Body of pancreas (tissue), 4 donors: ENCODE measurements at places on chromosomes 2 and 18.

- no peak for DNase-seq
Measured at GRCh38 chr2:46847726-46848412, 67.7 kb downstream of the MCFD2 start.

DNA sequence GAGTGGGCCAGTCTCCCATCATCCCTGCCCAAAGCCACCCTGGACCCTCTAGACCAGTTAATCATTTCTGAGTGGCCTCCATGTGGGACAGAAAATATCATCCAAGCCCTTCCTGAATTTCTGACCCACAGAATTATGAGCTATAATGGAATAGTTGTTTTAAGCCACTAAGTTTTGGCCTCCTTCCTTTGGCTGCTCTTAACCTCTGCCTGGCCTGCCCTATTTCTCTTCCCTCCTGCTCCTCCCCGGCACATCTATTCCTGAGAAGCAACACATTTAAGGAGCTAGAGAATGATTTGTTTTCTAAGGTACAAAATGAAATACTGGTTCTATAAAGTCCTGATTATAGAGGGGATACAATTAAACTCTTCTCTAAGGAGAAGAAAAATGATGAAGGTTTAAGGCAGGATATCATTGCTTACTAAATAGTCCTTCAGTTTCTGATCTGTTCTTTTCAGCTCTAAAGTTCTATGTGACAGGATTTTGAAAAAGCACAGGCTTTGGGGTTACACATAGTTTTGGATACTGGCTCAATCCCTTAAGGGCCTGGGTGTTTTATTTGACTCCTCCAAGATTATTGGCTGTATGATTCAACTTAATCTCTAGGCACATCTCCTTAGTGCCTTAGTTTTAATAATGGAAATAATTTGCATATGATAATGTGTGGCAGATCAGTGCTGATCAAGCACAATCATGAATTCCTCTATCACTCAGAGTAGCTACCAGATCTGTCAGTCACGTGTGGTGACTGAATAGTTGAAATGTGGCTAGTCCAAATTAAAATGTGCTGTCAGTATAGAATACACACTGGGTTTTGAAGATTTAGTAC is 240.3 kb downstream of the VAPA start:
- DNase-seq: no peak

DNA sequence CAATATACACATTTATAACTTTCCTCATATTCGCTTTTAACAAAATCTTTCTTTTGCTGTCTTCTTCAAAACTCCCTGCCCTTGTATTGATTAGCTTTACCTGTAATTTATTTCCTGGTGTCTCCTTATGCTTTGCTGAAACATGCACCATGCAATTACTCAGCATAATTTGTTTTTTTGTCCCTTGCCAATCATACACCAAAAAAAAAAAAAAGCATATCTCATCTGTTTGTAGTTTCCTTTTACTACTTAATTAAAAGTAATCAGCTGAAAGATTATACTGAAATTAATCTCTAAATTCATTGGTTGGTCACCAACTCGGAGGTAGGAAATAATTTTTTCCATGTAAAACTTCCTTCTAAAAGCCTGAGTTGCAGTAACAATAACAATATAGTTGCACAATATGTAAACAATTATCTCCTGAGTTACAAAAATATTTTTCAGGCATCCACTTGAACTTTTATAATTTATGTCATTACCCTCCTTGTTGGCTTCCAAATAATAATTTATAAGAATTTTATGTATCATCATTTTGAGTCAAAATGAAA is 53.0 kb upstream of the ROCK1 start:
- DNase-seq: no peak

DNA sequence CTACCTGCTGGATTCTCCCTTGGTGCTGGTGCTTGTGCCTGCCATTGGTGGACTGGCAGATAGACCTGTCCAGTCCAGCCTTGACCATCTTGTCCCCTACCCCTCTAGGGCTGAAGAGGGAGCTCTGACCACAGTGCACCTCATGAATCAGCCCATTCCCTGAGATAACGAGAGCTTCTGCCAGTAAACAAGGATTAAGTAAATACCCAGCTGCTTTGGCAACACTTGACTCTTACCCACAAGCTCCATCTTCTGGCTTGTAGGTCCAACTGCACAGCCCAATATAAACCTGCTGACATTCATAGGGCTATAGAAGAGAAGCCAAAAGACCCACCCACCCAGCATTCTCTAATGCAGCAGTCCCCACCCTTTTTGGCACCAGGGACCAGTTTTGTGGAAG is 186.4 kb downstream of the PIK3C3 start:
- DNase-seq: no peak

DNA sequence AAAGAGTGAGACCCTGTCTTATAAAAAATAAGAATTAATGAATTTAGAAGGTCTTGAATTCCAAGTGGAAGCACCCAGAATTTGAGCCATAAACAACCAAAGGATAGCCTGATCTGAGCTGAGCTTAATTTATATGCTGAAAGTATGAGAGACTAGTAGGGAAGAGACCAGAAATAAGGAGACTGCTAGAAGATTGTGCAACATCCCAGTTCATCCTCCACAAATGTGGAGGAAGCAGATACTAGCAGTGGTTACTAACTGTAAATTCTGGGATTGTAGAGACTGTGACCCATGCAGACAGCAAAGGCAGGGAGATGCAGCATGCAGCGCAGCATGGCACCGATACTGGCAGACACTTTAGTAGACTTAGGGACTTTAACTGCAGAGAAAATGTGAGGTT is 1.5 kb upstream of the SULT1C2 start:
- no peak for DNase-seq

DNA sequence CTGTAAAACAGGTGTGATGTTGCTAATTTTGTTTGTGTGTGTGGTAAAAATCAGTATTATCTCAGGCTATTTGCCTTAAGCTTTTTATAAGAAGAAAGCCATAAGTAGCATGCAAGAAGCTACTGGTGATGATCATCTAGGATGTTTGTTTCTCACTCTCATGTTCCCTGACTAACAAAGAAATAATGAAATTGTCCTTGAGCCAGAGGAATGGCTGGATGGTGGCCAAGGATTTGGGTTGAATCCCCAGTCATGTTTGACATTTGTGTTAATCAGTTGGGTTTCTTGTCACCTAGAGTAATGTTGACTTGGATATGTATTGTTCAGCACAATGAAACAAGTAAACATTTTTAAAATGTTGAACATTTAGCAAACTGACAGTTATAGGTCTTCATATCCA is 496.8 kb upstream of the ZEB2 start:
- no peak for DNase-seq

DNA sequence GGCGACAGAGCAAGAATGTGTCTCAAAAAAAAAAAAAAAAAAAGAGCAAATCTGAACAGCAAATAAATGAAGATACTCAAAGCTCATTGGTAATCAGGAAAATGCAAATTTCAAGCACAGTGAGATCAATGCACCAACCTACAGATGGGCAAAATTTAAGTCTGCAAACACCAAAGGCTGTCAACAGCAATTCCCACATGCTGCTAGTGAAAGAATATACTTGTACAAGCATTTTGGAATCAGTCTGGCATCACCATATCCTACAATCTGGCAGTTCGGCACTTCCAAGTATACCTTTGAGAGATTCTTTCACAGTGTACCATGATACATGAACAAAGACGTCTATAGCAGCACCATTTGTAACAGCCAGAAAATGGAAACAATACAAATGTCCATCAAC is 4.1 kb downstream of the HDHD2 start:
- DNase-seq: no peak

GRCh38 chr2:44479127-44479887 is 117.6 kb downstream of the CAMKMT start:
- peak; percentile 35 for DNase-seq

DNA sequence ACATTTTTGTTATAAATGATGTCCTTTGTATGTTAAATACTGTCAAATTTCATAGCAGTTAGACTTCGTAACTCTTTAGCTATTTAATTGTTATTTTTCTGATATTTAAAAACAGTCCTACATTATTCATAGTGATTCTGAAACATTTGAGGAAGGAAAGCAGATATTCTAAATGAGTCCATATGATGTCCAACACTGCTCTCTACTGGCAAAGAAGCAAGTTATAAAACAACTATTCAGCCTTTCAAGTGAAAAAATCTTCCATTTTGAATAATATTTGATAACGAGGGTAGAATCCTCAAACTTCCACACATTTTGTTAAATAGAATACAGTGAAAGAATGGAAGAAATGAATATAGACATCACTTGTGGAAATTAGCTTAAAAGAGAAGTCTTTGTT is 220.8 kb downstream of the GULP1 start:
- DNase-seq: no peak

GRCh38 chr2:37005118-37005868 is 39.0 kb upstream of the STRN start:
- DNase-seq: no peak

DNA sequence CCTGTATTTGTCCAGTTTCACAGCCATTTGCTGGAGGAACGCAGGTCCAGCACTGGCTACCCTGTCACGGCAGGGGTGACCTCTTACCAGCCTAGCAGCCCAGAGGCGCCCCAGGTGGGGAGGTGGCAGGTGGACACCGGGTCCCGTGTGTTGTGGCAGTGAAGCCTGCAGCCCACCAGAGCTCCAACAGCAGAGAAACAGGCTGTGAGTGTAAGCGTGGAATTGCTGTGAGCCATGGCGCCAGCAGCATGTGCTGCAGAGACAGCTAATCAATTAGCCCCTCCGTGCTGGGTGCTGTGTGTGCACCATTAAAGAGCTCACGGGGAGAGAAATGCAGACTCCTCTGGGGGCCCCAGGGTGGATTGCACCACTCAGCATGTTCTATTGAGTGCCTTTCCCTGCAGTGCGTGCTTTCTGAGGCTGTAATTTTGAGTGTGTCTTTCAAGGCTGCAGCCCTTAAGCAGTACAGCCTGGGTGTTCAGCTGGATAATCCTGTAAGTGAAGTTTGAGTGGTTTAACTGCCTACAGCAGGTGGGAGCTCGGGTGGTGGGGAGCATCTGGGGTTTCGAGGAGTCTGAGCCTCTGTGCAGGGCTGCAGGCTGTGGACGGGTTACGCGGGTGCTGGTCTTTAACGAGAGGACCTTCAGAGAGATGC is 15.9 kb downstream of the RTP5 start:
- DNase-seq: peak; percentile 46

DNA sequence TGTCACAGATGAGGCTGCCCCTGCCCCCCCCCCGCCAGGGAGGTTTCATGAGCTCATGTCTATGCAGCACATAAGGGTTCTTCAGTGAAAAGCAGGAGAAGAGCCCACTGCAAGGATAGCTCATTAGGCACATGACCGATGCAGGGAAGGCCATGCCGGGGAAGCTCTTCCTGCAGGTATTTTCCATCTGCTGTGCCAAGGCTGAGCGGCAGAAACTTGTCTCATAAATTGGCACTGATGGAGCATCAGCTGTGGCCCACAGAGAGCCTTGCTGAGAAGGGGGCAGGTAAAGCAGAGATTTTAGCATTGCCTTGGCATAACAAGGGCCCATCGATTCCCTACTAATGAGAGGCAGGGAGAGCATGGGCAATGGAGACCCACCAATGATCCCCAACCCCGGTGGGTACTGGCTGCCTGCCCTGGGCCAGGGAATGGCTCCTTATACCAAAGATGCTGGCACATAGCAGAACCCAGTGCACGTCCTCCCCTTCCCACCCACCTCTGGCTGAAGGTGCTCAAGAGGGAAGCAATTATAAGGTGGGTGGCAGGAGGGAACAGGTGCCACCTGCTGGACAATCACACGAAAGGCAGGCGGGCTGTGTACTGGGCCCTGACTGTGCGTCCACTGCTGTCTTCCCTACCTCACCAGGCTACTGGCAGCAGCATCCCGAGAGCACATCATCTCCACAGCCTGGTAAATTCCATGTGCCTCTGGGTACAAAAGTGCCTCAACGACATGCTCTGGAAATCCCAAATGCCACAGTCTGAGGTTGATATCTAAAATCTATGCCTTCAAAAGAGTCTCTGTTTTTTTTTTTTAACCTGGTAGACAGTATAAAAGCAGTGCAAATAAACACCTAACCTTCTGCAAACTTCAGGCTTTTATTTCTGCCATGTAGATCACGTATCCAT is 41.4 kb downstream of the STEAP3 start:
- peak; percentile 56 for DNase-seq

GRCh38 chr2:61177727-61178549 is 15.9 kb downstream of the C2orf74 start:
- peak; percentile 25 for DNase-seq

- no peak for DNase-seq
Measured at GRCh38 chr18:75290737-75291358, 80.3 kb downstream of the TSHZ1 start.

DNA sequence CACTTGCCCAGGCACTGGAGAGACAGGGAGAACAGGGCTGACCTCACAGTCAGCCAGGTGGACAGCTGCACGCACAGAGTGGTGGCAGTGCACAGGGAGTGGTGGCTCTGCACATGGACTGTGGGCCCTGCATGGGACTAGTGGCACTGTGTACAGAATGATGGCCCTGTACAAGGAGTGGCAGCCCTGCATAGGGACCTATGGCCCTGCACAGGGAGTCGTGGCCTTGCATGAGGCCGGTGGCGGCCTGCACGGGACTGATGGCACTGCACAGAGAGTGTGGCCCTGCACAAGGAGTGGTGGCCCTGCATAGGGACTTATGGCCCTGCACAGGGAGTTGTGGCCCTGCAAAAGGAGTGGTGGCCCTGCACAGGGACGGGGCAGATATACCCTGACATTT is 19.1 kb upstream of the STEAP3 start:
- DNase-seq: no peak

- no peak for DNase-seq
Measured at GRCh38 chr2:1593371-1594122, 150.8 kb downstream of the PXDN start.

DNA sequence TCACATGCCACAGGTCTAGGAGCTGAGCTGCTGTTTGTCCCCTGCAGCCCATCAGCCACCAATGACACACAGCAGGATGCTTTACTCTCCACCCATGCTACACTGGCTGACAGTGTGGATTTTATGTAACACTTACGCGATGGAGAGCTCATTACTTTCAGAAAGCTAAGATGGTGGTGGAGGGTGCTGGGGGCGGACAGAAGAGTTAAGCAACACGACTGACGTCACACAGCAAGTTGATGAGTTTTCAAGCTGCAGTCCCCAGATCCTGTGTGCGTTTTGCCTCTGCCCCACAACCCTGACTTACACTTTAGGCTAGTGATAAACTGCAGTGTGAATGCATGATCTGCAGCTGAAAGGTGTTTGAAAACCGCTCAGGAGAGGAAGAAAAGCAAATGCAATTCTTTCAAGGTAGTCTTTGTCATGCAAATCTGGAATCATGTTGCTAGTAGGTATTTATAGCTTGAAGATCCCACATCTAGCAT is 42.4 kb downstream of the MRPS5 start:
- no peak for DNase-seq

GRCh38 chr2:127598711-127599110 is 47.2 kb upstream of the GPR17 start:
- no peak for DNase-seq
